ENCODE measurements at places on chromosomes 12 and 14. TPM values are rescaled to one million over a fixed set of nuclear protein-coding genes. Genes with fewer than 3 reads are reported as not detected.

The CRIP1 gene
- 22.0 TPM for total RNA-seq

The TEDC1 gene
- 8.9 TPM for total RNA-seq

The AQP5 gene
- total RNA-seq = 25.8 TPM

DNA sequence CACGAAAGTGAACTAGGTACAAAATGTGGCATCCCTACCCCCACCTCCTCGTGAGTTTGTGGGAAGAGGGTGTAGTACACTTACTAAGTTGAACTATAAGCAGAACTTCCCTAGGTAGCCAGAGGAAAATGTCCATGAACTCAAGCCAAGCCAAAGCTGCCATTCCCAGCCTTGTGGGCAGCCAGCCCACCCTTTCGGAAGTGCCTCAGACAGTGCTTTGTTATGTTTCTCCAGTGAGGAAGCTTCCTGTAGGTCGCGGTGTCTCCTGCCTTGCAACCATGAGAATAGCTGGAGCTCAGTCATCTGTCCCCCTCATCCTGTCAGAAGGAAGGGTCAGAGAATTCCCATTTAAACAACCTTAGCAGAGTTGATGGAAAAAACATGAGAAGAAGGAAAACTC lies 266.9 kb downstream of the DUSP6 start:
- no peak for DNase-seq

GRCh38 chr12:29026419-29026818 lies 122.7 kb upstream of the FAR2 start:
- no peak for DNase-seq

DNA sequence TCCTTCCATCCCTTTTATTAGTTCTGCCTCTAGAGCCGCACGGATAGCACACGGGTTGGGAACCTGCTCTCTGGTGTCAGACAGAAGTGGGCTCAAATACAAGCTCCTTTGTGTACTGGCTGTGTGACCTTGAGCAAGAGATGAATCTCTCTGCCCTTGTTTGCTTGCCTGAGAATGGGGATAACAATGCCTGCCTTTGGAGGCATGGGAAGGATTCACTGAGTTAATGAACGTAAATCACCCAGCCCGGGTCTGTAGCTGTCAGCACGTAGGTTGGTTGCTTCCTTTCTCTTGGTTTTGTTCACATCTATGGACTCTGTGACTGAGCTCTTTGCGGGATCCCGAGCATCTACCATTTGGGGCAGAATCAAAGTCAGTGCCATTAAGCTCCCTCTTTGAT lies 79.3 kb upstream of the NRXN3 start:
- DNase-seq = no peak

- no peak for DNase-seq
Observed at GRCh38 chr14:104331871-104332605, 193.7 kb downstream of the KIF26A start.

DNA sequence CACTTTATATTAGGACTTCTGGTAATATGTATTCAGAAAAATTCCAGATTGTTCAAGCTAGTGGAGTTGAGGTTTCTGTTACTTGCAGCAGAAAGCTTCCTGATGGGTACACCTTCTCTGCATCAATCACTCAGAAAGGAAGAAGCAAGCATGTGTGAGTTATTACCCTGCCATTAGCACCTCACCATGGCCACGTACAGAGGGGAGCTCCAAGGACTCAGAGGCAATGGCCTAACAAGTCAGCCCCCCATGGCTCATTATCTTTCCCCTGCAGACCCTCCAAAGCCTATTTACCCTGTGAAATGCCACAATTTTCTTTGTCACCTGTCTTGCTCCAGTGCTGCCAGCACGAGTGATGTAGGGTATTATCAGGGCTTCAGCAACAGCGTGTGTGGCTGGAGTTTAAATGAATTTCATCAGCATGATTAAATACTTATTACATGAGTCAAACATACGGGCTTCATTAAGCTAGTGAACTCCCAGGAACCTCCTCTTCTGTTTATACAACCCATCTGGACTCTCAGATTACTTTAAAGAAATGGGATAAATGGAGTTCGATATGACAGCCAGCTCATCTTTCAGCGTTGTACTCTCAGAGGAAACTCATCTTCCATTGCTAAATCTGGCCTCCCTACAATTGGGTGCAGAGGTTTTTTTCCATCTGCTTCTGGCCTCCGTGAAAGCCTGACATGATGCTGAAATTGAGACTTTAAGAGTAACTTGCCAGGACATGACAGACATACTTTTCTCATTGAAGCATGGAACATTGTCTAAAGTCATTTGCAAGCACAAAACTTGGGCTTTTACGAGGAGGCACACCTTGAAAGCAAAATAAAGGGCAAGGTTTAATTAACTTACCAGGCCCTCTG lies 135.9 kb downstream of the TMEM30B start:
- DNase-seq = peak; percentile 54

- no peak for DNase-seq
Observed at GRCh38 chr12:105924526-105925208, 214.1 kb downstream of the NUAK1 start.

GRCh38 chr14:105413544-105413886 lies 6.1 kb upstream of the MTA1 start:
- no peak for DNase-seq

Data from prostate gland (tissue), 2 donors.